Esophagus squamous epithelium (tissue), 5 donors: ENCODE measurements at places on chromosomes 3 and 15.

DNA sequence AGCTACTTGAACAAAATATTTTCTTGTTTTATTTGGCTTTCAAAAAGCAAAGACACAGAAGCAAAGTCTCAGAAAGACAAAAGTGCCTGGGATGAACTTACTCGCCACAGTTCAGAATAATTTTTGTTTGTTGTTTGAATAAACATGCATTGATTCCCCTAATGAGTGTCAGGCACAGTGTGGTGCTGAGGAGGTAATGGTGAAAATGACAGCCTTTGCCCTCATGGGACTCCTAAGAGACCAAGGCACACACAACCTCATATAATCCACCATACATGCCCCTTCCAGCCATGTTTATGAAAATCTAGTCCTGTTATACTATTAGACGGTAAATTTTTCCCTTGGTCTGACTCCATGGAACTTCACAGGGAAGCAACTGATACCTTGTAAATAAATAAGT lies 2.5 kb downstream of the GOLIM4 start:
- H3K4me1 ChIP-seq = peaks cover 6% of the 10 kb centered on the region
- no peaks in the 10 kb centered on the region for H3K27me3 ChIP-seq
- no peak overlapping the region for H3K27ac ChIP-seq
- H3K36me3 ChIP-seq = no peaks in the 10 kb centered on the region

GRCh38 chr15:60222404-60222803 lies 175.4 kb downstream of the ANXA2 start:
- H3K4me3 ChIP-seq = no peak overlapping the region
- H3K27ac ChIP-seq = no peak overlapping the region
- H3K4me1 ChIP-seq = peaks cover 22% of the 10 kb centered on the region
- no peaks in the 10 kb centered on the region for H3K36me3 ChIP-seq

DNA sequence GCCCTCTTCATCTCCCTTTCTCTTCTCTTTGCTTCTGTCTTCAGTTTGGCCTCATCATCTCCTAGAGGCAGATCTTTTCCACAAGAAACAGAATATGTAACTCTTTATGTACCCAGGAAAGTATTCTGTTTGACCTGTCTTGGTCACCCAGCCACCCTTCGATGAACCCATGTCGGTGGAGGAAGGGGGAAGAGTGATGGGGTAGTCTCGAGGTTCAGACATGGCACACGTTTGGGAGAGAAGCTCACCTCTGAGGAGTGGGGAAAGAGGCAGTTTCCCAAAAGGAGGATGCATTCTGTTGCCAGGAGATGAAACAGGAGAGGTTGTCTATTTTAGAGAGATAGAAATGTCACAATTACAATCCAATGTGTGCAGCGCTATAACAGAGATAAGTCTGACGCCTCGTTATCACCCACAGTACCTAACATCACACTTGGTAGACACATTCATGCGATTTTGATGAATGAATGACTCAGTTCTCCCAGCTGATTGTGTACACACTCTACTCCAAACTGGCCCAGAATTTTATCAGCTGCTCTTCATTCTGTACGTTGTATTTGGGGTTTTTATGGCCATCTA lies 722 bp upstream of the CCDC50 start:
- no peak for DNase-seq
- H3K4me3 ChIP-seq = peak overlapping the region; percentile 91
- H3K36me3 ChIP-seq = no peaks in the 10 kb centered on the region
- peaks cover 44% of the 10 kb centered on the region for H3K4me1 ChIP-seq
- H3K27ac ChIP-seq = peak overlapping the region; percentile 95
- no peaks in the 10 kb centered on the region for H3K27me3 ChIP-seq

GRCh38 chr15:69275933-69276560 lies 22.7 kb upstream of the PAQR5 start:
- H3K27me3 ChIP-seq = no peaks in the 10 kb centered on the region
- H3K27ac ChIP-seq = no peak overlapping the region
- H3K4me3 ChIP-seq = no peak overlapping the region
- DNase-seq = no peak
- no peaks in the 10 kb centered on the region for H3K4me1 ChIP-seq

- H3K36me3 ChIP-seq = peaks cover 40% of the 10 kb centered on the region
- H3K27ac ChIP-seq = no peak overlapping the region
- H3K27me3 ChIP-seq = no peaks in the 10 kb centered on the region
- DNase-seq = no peak
- H3K4me3 ChIP-seq = no peak overlapping the region
- peaks cover 4% of the 10 kb centered on the region for H3K4me1 ChIP-seq
These were observed 124.9 kb downstream of the DUT start for GRCh38 chr15:48456134-48456533.

- no peaks in the 10 kb centered on the region for H3K27me3 ChIP-seq
- DNase-seq = no peak
- no peak overlapping the region for H3K4me3 ChIP-seq
- no peaks in the 10 kb centered on the region for H3K36me3 ChIP-seq
These were observed 42.0 kb upstream of the SPTSSB start for GRCh38 chr3:161413127-161413854.

- H3K27me3 ChIP-seq = no peaks in the 10 kb centered on the region
- peaks cover 21% of the 10 kb centered on the region for H3K36me3 ChIP-seq
- no peak overlapping the region for H3K4me3 ChIP-seq
- no peak for DNase-seq
- H3K4me1 ChIP-seq = peaks cover 38% of the 10 kb centered on the region
These were observed 23.7 kb downstream of the TPRA1 start for GRCh38 chr3:127566833-127567232.

DNA sequence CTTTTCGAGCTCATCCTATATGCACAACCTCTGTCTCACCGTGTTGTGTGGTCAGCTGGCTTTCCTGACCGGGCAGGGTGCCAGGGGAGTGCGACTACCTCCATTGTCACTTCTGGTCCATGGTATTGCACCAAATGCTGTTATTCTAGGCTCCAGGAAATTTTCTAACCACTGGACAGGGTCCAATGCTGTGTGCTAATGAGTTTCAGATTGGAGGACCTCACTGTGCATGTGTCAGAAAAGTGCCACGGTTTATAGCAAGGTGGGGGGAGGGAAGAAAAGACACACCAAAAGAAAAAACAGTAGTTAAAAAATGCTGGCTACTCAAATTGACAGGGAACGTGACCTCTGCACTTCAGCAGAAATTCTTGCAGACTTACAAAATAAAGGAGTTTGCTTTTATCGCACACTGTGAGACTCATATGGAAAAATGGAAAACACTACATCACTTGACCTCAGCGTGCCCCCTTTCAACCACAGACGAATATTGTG lies 480.1 kb downstream of the FOXP1 start:
- H3K36me3 ChIP-seq = no peaks in the 10 kb centered on the region
- H3K4me1 ChIP-seq = peaks cover 20% of the 10 kb centered on the region
- peak overlapping the region; percentile 54 for H3K27ac ChIP-seq
- no peaks in the 10 kb centered on the region for H3K27me3 ChIP-seq
- DNase-seq = no peak

DNA sequence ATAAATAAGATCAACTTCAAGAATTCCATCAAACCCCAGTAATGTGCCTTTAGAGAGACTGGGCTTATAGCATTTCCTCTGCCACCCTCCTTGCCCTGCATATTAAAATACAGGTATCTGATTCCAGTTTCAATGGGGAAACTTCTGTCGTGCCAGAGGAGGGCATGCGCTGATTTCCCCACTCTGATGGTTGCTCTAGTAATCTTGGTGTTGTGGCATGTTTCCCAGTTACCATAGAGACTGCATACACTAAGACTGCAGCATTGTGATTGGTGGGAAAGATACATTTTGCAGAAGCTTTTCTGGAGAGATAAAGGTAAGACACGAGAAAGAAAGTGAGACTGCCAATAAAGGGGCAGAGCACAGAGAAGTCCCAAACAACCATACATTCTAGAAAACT lies 225.6 kb downstream of the TIGIT start:
- peaks cover 9% of the 10 kb centered on the region for H3K4me1 ChIP-seq
- no peak overlapping the region for H3K27ac ChIP-seq
- DNase-seq = no peak
- no peaks in the 10 kb centered on the region for H3K27me3 ChIP-seq
- H3K36me3 ChIP-seq = no peaks in the 10 kb centered on the region
- no peak overlapping the region for H3K4me3 ChIP-seq

DNA sequence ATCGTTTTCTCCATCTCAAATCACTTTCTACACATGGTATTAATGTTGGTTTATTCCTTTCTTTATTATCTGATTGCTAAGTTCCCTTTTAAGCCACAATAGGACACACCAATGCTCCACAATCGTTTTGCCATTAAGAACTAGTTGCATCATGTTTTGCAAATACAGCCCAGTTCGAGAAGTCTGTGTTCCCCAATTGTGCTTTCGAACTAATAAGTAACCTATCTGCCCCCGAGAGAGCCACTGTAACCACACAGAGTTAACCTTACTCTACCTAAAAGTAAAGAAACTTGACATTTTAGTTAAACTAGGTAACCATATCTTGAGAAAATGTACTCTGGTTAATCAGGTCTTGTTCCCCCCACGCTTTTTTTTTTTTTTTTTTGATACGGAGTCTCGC lies 39.1 kb downstream of the MAGI1 start:
- no peaks in the 10 kb centered on the region for H3K27me3 ChIP-seq
- no peaks in the 10 kb centered on the region for H3K36me3 ChIP-seq
- peaks cover 41% of the 10 kb centered on the region for H3K4me1 ChIP-seq
- no peak for DNase-seq
- no peak overlapping the region for H3K4me3 ChIP-seq

- H3K36me3 ChIP-seq = no peaks in the 10 kb centered on the region
- H3K4me1 ChIP-seq = peaks cover 5% of the 10 kb centered on the region
- no peak for DNase-seq
These were observed 16.5 kb upstream of the PLOD2 start for GRCh38 chr3:146177519-146177918.

GRCh38 chr3:98519351-98519750 lies 3.4 kb downstream of the CLDND1 start:
- no peak for DNase-seq
- H3K27me3 ChIP-seq = no peaks in the 10 kb centered on the region
- peak overlapping the region; percentile 39 for H3K27ac ChIP-seq
- H3K4me1 ChIP-seq = peaks cover 13% of the 10 kb centered on the region

DNA sequence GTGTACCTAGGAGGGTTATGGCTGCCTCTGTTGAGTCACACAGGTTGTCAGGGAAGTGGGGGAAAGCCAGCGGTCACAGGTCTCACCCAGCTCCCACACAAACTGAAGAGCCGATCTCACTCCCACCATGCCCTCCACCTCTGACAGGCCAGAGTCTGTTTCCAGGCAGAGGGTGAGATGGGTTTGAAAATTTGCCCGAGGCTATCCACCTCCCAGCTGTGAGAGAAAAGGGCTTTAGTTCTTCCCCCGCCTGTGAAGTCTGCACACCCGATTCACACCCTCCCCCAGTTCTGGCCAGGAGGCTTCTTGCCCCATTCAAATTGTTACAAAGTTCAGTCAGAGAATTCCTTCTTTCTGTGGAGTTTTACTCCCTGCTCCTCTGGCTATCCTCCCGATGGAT lies 446.9 kb downstream of the EDEM1 start:
- H3K27ac ChIP-seq = no peak overlapping the region
- no peaks in the 10 kb centered on the region for H3K27me3 ChIP-seq
- no peak for DNase-seq
- H3K36me3 ChIP-seq = no peaks in the 10 kb centered on the region
- no peak overlapping the region for H3K4me3 ChIP-seq

GRCh38 chr3:172607305-172608121 lies 84.3 kb upstream of the TNFSF10 start:
- no peak overlapping the region for H3K4me3 ChIP-seq
- H3K27ac ChIP-seq = peak overlapping the region; percentile 73
- no peak for DNase-seq
- H3K27me3 ChIP-seq = no peaks in the 10 kb centered on the region
- no peaks in the 10 kb centered on the region for H3K4me1 ChIP-seq

GRCh38 chr15:40500568-40501330 lies 30.0 kb downstream of the CHST14 start:
- H3K27ac ChIP-seq = no peak overlapping the region
- H3K4me1 ChIP-seq = no peaks in the 10 kb centered on the region
- H3K4me3 ChIP-seq = no peak overlapping the region
- no peaks in the 10 kb centered on the region for H3K36me3 ChIP-seq
- no peak for DNase-seq

DNA sequence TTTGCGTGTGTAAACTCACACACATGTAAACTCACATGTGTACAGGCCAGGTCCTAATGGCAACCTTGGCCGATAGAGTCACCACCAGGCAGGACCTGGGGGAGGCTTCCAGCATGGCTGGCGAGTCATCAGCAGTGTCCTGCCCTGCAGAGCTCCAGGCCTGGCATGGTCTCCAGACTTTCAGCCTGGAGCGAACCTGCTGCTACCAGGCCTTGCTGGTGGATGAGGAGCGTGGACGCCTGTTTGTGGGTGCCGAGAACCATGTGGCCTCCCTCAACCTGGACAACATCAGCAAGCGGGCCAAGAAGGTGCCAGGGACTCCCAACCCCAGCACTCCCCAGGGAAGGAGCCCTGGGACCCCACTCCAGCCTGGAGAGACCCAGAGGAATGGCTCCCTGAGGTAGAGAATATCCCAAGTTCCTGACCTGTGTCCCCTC lies 1.0 kb downstream of the SEMA3B start:
- peaks cover 22% of the 10 kb centered on the region for H3K4me1 ChIP-seq
- H3K4me3 ChIP-seq = peak overlapping the region; percentile 16
- DNase-seq = no peak
- H3K27ac ChIP-seq = peak overlapping the region; percentile 88
- no peaks in the 10 kb centered on the region for H3K27me3 ChIP-seq
